MCF 10A (cell line): ENCODE measurements at places on chromosomes 4 and X. TPM values are rescaled to one million over a fixed set of nuclear protein-coding genes. Genes with fewer than 3 reads are reported as not detected.

PAGE5 gene
- total RNA-seq = not detected in 2 replicates

DNA sequence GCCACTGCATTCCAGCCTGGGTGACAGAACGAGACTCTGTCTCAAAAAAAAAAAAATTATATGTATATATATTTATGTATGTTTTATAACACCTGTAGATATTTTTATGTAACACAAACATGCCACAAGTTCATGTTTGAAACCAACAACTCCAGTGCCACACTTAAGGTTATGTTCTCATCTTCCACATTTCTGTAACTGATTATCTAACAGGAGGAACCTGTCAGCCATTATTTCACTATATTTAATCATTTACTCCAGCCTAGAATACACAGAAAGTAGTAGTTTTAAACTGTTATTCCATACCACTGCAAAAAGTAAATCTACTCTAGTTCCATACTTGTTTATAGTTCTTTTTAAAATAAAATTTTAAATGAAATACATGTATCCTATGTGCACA, 32.3 kb downstream of the MCUB start:
- H3K36me3 ChIP-seq = no peaks in the 10 kb centered on the region
- no peaks in the 10 kb centered on the region for H3K27me3 ChIP-seq
- no peaks in the 10 kb centered on the region for H3K4me1 ChIP-seq
- no peak overlapping the region for H3K4me3 ChIP-seq

IL13RA1 gene
- total RNA-seq = 27.4 and 32.4 TPM in 2 replicates

GRCh38 chrX:20265726-20266681, 705 bp downstream of the RPS6KA3 start:
- peak; percentile 28 for DNase-seq
- peak overlapping the region; percentile 96 for H3K27ac ChIP-seq
- peaks cover 12% of the 10 kb centered on the region for H3K27me3 ChIP-seq
- peak overlapping the region; percentile 81 for H3K4me3 ChIP-seq

DNA sequence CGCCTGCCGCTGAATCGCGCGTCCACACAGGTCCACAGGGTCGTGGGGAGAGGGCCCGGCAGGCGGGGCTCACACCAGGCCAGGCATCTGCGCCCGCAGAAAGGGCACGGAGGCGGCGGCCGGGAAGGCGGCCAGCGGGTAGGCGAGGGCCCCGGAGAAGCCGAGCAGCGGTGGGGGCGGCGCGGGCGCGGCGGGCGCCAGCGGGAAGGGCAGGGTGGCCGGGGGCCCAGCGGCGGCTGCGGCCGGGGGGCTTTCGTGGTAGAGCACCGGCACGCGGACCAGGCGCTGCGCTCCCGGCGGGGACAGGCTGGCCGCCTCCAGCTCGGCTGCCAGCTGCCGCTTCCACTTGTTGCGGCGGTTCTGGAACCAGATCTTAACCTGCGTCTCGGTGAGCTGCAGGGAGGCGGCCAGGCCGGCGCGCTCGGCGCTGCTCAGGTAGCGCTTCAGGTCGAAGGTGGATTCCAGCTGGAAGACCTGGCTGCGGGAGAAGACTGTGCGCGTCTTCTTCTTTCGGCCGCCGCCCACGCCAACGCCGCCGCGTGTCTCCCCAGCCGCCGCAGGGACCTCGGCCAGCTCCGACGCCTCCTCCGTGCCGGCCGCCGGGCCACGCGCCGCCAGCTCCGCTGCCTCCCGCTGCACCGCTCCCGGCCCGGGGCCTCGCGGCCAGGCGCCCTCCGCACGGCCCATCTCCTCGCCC, 3.9 kb downstream of the HMX1 start:
- H3K4me3 ChIP-seq = no peak overlapping the region
- no peaks in the 10 kb centered on the region for H3K27me3 ChIP-seq
- H3K4me1 ChIP-seq = no peaks in the 10 kb centered on the region
- H3K27ac ChIP-seq = no peak overlapping the region

DNA sequence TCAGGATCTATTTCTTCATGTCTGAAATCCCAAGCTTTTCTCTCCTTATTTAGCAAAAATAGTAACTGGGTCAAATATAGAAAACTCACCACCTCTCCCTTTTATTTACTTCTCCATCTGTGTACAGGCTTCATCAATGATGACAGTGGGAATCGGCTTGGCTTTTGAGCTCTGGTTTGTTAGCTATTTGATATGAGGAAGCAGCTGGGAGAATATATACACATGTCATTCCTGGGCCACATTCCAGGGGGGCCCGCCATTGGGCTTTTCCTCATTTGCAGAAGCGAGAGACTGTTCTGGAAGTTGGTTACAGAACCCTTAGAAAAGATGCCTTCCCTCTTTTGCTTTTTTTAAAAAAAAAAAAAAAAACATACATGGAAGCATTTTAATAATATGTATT, 107.4 kb upstream of the F9 start:
- no peaks in the 10 kb centered on the region for H3K27me3 ChIP-seq
- H3K27ac ChIP-seq = no peak overlapping the region
- no peaks in the 10 kb centered on the region for H3K4me1 ChIP-seq
- H3K4me3 ChIP-seq = no peak overlapping the region

DNA sequence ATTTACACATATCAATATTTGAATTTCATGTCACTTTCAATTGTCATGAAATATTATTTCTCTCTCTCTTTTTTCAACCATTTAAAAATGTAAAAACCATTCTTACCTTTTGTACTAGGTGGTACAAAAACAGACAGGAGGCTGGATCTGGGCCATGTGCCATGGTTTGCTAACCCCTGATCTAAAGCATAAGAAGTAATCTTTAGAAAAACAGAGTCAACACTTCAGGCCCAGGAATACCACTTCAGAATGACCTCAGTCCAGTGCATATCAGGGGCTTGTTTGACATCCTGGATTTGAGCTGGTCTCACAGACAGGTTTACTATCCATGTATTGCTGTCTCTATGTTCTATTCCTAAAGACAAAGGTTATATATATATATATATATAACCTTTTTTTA, 102.5 kb downstream of the DCHS2 start:
- H3K27me3 ChIP-seq = no peaks in the 10 kb centered on the region
- DNase-seq = no peak
- no peak overlapping the region for H3K4me3 ChIP-seq
